ENCODE measurements at places on chromosomes 13 and 19.

- DNase-seq, result peak; percentile 37
Measured at GRCh38 chr19:49363268-49364082, at the start of gene DKKL1. Gene DKKL1, plus strand, starts transcription at chr19:49363877. Its CDS starts 122 bp downstream, at chr19:49363999.

DNA sequence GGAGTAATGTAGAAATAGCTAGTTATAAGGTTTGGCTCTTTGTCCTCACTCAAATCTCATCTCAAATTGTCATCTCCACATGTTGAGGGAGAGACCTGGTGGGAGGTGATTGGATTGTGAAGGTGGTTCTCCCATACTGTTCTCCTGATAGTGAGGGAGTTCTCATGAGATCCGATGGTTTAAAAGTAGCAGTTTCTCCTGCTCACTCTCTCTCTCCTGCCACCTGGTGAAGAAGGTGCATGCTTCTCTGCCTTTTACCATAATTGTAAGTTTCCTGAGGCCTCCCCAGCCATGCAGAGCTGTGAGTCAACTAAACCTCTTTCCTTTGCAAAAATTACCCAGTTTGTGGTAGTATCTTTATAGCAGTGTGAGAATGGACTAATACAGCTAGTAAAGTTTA is 849.4 kb downstream of the DACH1 start:
- no peak for DNase-seq

- DNase-seq, result no peak
Measured at GRCh38 chr19:35206379-35206778, 22.2 kb downstream of the FAM187B start.

DNA sequence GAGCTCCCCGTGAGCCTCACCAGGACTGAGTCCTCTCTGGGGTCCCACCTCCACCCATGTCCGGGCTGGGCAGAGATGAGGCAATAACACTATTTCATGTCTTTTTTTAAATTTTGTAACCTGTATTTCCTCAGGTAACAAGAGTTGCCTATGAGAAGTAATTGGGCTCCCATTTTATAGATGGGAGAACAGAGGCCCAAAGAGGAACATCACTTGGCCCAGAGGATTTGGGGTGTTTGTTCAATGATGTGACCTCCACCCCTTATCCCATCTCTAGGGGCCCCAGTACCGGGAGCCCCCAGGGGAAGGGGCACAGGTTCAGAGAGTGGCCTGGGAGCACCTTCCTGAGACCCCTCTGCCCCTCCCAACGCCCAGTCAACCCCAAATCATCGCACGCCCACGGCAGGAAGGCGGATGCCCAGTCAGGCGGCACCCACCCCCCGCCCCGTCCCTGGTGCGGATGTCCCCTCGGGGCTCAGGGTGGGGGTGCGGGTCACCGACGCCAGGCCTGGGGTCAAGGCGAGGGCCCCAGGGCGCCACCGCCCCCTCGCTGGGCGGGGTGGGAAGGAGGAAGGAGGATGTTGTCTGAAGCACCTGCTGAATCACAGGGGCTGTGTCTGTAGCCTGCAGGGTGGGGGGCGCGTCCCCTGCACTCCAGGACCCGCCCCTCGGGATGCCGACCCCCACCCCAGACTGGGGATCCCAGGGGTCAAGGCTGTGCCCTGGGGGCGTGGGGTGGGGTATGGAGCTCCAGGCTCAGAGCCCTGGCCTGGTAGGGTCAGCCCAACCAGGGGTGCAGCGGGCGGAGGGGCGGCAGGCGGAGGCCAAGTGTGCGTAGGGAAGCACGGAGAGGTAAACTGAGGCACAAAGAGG is 9.0 kb upstream of the CIRBP start:
- DNase-seq, result no peak

GRCh38 chr13:101230271-101230890 is 185.9 kb downstream of the NALCN start:
- no peak for DNase-seq

DNA sequence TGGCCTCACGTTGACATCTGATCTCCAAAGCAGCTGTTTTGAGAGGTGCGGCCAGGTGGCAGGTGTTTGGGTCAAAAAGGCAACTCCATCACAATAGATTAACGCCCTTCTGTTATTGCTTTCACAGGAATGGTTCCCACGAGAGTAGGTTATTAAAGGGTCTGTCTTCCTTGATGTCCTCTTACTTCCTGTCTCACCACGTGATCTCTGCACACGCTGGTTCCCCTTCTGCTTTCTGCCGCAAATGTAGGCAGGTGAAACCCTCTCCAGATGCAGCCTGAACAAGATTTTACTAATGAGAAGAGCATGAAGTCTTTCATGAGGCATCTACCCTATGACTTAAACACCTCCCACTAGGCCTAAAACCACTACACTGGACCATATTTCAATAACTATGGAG is 22.8 kb upstream of the ZNF564 start:
- DNase-seq, result no peak

- DNase-seq, result no peak
Measured at GRCh38 chr13:57675526-57675925, 44.0 kb downstream of the PCDH17 start.

DNA sequence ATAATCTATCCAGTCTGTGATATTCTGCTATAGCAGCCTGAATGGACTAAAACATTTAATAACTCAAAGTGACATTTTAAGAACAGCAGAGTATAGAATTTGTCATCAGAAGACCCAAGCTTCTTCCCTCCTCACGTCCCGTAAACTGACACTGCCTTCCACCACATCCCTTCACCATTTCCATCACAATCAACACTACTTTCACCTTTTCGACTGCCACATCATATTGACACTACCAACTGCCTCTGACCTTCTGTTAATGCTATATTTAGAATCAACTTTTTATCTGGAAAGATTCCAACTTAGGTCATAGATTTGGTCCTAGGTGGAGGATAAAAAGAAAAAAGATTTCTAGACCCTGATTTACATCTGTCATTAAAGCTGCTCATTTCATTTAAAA is 39.6 kb downstream of the STOML3 start:
- no peak for DNase-seq

DNA sequence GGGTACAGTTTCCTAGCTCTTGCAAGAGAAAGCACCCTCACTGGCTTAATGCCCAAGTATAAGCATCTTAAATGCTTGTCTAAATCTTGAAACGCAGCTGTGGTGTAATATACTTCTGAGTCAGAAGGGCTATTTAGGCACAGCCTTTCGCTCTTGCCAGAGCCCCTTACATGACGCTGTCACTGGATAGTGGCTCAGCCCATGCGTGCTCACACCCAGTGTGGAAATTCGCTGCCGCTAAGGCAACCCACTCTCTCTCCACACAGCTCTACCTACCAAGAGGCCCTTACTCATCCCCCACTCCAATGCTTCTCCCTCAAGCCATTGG is 24.0 kb downstream of the UQCRFS1 start:
- no peak for DNase-seq

- no peak for DNase-seq
Measured at GRCh38 chr13:113732961-113733950, 25.8 kb upstream of the TMEM255B start.

- DNase-seq, result no peak
Measured at GRCh38 chr19:10538204-10538983, 5.3 kb upstream of the ATG4D start.

- DNase-seq, result no peak
Measured at GRCh38 chr13:94006296-94006695, 473.2 kb downstream of the DCT start.

DNA sequence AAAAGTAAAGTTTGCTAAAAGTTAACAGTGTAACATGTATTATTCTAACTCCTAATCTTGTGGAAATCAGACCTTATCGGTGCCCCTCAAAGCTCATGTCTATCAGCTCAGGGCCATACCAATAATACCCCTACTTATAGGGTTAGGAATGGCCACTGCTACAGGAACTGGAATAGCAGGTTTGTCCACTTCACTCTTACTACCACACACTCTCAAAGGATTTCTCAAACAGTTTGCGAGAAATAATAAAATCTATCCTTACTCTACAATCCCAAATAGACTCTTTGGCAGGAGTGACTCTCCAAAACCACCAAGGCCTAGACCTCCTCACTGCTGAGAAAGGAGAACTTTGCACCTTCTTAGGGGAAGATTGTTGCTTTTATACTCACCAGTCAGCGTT is 1677.7 kb downstream of the OLFM4 start:
- DNase-seq, result no peak

GRCh38 chr13:104491916-104492315 is 1425.7 kb upstream of the SLC10A2 start:
- DNase-seq, result no peak

DNA sequence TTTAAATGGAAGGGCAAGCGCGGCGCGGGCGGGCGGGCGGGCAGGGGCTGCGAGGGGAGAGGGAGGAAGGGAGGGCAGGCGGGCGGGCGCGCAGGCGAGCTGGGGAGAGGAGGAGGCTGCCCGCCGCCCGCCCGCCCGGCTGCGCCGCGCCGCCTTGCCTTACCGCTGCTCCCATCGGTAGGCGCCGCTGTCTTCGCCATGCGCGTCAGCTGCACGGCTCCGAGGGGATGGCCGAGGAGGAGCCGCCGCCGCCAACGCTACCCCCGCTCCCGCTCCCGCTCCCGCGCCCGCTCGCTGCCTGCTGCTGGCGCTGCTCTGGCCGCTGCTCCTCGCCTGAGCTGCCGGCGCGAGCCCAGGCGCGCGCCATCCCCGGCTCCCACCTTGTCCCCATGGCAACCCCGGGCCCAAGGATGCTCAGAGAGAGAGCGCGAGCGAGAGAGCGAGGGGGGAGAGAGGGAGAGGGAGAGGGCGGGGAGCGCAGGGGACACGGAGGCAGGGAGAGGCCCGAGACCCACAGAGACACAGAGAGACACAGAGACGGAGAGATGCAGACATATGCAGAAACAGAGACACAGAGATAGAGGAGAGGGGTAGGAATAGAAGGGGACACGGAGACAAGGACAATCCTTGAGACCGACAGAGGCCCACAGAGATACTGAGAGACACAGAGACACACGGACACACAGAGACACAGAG is 40.3 kb downstream of the DEDD2 start:
- peak; percentile 69 for DNase-seq

DNA sequence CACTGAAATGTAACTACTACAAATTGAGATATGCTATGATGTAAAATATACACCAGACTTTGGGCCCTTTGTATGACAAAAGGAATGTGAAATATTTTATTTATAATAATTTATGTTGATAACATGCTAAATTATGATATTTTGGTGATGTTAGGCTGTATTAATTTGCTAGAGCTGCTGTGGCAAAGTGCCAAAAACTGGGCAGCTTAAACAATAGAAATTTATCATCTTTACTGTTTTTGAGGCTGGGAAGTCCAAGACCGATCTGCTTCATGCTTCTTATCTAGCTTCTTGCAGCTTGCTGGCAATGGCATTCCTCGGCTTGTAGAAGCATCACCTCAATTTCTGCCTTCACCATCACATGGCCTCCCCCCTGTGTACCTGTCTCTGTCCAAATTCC is 245.0 kb downstream of the GPC5 start:
- no peak for DNase-seq

- DNase-seq, result no peak
Measured at GRCh38 chr19:4027146-4027545, 19.6 kb downstream of the PIAS4 start.

DNA sequence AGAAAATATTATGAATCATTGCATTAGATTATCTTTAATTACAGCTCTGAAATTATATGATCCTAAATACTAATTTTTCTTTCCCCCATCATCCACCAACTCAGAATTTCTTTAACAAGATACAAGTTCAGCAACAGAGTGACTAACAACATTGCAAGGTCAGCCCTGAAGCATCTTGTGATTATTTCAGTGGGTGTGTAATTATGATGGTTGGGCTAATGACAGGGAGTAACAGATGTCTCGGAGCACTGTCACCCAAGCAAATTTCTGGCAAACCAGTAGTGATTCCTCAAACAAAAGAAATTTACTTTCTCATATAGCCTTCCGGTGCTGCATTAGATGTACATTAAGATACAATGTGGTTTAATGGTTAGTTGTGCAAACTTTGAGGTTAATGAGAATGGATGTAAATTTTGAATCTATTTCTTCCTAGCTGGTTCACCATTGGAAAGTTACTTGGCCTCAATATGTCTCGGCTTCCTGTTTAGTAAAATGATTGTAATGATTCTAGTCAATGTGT is 238.9 kb downstream of the ITGBL1 start:
- no peak for DNase-seq

DNA sequence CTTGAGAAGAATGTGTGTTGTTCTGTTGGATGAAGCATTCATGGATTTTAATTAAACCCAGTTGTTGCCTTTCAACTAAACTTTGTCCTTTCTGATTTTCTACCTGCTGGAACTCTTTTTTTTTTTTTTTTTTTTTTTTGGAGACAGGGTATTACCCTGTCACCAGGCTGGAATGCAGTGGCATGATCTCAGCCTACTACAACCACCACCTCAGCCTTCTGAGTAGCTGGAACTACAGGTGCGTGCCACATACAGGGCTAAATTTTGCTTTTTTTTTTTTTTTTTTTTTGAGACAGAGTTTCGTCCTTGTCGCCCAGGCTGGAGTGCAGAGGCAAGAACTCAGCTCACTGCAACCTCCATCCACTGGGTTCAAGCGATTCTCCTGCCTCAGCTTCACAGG is 6.9 kb downstream of the ZNF791 start:
- DNase-seq, result no peak

All from activated naive CD4-positive, alpha-beta T cell (primary cell).